ENCODE measurements at places on chromosomes 2 and 18.

DNA sequence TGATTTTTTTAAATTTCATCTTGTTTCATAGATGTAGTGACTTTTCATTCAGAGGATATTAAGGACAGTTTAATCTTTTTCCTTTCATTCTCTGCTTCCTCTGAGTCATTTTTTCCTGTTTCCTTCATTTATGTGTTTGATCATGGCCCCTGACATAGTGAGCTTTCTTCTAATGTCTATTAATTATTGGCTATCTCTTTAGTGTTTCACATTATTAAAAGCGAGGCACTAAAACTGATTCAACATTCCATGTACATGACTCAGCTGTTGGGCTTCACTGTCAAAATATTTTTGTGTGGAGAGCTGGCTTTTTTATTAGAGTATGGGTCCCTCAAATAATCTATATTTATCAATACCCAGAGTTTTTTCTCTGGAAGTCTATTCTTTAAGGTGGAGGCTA, 125.8 kb downstream of the THSD7B start:
- DNase-seq = no peak

DNA sequence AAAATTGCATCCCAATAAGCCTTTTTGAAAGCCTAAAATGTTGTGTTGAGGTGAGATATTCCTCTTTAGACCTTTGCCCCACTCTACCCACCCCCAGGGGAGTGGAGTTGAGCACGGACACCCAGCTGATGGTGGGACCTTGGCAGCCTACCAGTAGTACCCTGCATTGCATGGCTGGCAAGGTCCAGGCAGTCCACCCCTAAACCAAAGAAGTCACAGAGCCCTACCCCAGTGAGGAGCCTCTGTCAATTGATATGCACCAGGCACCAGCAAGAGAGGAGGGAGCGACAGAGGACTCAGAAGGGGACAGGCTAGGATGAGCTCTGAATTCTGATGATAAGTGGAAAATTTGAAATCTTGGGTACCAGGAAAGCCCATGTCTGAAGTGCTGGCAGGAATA, 38.6 kb downstream of the MARCO start:
- no peak for DNase-seq

DNA sequence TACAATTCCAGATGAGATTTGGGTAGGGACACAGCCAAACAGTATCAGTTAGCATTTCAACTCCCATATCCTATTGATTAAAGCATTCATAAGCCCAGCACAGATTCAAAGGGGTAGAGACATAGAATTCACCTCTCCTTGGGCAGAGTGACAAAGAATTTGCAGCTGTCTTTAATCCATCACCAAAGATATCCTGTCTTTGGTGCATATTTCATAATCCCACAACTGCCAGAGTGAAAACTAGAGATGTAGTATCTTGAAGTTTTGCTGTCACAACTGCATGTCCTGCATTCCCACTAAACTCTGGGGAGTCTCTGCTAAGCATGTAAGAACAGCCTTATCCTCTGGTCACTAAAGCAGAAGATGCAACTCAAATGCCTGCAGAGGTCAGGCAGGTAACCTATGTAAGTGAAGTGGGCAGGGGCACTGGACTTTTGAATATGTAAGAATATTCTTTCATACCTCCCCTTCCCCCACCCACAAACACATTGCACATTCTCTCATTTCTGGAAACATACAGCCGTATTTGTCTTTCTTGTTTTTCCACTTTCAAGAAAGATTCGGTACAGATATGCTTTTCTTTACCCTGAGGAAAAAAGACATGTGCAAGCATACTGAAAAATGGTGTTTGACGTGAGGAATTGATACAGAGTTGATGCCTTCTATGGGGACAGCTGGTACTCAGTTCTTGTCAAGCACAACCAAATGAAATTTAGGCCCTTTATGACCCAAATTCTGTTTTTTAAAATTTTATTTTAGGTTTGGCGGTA, 283.1 kb downstream of the SP3 start:
- DNase-seq = no peak

DNA sequence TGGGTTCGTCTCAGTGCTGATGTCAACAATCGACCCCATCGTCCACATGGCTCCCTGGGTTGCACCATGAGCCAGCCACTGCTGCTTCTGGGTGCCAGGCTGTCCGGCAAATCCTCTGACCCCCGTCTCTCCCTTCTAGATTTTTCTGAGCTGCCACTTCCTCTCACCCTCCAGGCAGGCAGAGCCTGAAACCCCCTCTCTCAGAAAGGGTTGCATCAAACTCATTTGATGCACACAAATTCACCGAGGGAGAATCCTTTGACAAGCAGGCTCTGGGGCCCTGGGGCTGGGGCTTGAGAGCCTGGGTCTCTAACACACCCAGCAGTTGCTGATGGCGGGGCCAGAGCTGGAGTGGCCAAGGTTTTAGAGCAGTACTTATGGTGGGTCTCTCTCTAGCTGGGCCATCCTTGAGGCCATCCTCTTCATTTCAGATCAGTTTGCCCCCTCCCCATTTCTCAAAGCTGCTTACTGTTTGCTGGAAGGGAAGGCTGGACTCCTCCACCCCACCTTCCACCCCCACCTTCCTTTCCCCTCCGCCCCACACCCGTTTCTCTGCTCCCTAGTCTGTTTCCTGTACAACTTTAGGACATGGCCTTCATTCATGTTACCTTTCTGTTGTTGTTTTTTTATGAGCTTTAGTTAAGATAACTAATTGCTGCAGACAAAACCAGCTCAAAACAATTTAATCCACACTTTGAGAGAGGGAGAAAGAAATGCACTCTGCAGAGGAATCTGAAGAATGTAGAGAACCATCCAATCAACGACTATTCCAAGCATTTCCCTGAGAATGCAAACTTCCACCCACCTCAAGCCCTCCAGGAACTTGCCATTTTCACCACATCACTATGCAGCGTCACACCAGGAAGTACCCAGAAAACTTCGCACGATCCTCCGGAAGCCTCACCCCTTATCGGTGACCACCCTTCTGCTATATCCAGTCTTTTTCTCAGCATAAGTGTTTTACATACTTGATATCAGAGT, 69.5 kb downstream of the ARL4C start:
- no peak for DNase-seq

Measured in NCI-H524 (cell line).